ENCODE measurements at places on chromosomes 7 and 10. TPM values are rescaled to one million over a fixed set of nuclear protein-coding genes. Genes with fewer than 3 reads are reported as not detected.
A peak's percentile ranks its signal among the peaks of the same experiment; 100 is the strongest.

DNA sequence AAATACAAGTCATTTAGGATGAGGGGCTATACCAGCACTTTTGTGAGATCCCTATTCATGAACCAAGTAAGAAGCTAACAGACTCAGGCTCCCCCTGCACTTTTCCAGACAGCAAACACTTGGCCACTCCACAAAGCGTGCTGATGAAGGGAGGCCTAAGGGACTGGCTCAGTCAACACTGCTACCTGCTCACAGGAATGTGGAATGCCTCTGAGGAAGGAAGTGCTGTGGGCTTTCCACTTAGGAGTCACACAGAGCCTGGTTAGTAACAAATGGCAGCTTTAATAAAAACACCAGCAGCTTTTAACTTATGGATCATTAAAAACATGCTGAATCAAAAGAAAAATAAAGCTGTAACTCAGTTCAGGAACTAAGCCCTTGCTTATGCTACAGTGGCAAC lies 15.0 kb downstream of the UROS start:
- no peak for DNase-seq

GRCh38 chr7:51263631-51264484 lies 52.8 kb downstream of the COBL start:
- DNase-seq = no peak

DNA sequence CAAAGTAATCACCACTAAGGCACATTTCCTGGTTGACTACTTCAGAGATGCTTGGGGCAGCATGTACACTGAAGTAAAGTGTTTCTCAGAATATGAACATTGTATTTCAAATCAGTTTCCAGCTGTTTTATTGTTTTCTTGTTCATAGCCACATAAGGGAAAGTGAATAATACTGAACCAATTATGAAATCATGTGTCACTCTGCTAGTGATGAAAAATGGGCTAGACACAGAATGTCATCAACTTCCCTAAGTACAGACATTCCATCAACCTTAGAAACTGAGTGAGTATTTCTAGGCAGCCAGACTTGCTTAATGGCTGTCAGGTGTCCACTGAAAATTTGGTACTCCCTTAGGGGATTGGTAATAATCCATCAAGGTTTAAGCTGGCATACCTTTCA lies 603.5 kb downstream of the ARL4A start:
- no peak for DNase-seq

DNA sequence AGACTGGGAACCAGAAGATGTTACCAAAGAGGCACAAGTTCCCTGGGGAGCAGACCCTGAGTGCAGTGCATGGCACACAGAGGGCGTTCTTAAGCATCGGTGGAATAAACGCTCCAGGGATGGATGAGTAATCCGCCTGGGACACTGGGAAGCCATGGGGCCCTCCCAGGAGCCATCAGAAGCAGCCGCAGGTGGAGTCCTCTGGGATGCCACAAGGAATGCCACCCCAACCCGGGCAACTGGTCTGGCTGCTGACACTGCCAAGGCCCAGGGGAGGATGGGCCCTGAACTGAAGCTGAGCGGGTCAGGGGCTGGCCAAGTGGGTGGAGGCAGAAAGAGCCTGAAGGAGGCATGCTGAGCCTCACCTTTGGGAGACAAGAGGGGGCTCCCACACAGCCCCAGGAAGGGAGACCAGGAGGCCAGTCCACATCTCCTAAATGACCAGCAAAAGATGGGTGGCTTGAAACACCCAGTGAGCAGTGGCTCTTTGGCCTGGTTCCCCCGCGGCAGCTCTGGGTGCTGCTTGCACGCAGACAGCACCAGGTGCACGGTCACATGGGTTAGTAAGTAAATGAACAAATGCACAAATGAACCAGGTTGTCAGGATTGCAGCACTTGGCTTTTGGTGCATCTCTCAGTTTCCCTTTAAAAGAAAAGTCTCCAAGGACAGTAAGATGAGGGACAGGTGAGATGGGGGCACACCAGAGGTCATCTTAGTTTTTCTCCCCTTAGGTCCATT lies 141.3 kb upstream of the ZMIZ1 start:
- DNase-seq = no peak

- no peak for DNase-seq
These were observed 297.7 kb downstream of the CCDC3 start for GRCh38 chr10:12703813-12704212.

DNA sequence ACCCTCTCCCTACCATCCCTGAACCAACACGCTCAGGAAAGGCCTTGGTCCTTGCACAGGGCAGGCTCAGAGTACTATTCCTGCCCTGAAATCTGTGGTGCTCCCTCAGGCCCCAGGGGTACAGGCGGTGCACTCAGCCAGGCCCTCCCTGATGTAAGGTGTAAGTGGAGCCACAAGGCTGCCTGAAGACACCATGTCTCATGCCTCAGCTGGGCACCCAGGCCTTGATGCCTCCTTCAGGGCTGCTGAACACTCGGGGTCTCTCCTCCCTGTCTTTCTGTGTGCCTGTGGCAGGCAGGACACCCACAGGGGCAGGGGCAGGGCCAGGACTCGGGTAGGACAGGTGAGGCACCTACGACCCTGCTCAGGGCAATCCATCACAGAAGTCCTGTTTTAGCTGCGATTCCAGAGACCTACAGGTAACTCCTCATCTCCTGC lies 22.9 kb upstream of the ANTXRL start:
- no peak for DNase-seq

- DNase-seq = no peak
These were observed 586.3 kb upstream of the ANKRD30A start for GRCh38 chr10:36538953-36539586.

DNA sequence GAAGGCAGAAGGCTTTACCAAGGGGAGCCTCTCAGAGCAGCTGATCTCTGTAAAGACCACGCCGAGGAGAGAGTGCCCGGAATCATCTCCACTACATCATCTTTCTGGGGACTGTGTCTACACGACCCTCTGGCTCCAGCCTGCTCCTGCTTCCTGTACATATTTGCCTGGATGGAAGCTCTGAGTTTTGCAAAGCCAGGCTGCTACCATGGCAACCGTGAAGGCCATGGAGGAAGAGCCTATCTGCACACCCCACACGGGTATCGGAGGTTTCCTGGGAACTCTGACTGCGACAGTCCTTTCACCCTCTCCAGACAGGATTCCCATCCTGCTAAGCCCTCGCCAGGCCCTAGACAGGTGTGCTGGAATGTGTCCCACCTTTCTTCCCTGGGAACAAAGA lies 83.4 kb upstream of the TNRC18 start:
- DNase-seq = no peak

DNA sequence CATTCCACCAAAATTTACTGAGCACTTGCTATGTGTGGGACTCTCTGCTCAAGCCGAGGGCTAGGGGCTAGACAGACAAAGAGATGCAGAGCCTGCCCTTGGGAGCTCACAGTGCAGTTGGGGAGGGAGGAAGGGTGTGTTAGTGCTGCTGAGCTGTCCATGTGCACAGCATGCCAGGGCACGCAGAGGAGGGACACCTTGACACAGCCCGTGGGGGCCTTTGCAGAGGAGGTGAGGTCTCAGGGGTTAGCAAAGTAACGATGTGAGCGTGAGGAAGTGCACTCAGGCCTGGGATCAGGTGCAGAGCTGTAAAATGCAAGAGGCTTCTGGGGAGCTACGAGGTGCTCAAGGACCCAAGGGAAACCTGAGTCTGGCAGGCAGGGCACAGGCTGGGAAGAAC lies 16.3 kb downstream of the PRKCQ start:
- no peak for DNase-seq

DNA sequence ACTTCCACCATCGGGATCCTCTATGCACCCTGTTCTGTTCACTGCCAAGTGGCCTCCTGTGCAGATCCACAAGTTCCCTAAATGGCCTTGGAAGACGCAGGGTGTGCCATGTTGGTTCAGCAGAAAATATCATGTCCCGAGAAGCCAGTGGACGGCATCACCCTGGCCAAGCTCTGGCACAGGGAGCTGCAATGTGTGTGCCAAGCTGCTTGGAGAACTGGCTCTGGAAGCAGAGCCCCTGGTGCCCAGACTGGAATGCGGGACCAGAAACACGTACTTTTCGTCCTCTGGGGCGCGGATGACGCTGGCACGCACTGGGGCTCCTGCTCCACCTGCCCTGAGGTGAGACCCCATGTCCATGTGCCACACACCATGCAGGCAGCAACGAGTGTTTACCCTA lies 124.7 kb upstream of the CARD11 start:
- DNase-seq = no peak

DNA sequence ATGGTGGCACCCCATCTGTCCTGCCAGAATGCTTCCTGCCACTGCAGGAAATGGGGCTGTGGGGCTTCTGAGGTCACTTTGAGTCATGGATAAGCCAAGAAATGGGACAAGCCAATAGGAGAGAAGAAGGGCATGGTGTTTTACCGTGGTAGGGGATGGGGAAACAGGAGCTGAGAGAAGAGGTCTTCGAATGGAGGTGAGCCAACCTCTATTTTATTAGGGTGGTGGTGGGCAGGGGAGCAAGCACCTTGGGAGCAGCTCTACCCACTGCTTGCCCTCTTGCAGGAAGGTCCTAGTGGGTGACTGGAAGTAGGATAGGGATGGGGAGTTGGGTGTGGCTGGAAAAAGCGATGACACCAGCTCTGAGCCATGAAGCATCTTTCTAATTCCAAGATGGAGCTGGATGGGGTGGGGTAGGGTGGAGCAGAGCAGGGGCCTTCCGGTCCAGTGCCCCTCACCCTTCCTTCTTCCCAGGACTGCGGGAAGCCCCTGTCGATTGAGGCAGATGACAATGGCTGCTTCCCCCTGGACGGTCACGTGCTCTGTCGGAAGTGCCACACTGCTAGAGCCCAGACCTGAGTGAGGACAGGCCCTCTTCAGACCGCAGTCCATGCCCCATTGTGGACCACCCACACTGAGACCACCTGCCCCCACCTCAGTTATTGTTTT lies 9.1 kb downstream of the ZYX start:
- DNase-seq = no peak

GRCh38 chr7:134932707-134933370 lies 53.5 kb upstream of the AGBL3 start:
- DNase-seq = peak; percentile 82

- no peak for DNase-seq
These were observed 506.4 kb upstream of the C7orf33 start for GRCh38 chr7:148084138-148084537.

- DNase-seq = no peak
These were observed 33.1 kb downstream of the SMC3 start for GRCh38 chr10:110600487-110601101.

DNA sequence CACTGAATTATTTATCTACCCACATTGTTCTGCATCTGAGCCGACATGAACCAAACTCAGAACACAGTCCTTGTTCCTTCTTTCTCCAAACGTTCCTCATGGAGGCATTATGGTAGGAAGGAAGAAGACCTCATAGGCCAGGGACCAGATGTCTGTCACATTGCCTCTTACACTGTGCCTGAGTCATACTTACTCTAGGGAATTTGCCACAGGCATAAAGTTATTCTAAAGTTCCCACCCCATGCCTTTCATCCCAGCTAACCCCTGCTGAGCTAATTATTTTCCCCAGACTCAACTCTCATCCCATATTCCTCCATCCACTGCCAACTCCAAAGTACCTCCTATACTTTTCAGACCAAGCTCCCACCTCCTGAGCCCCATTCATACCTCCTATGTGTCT lies 21.2 kb downstream of the MAT1A start:
- DNase-seq = no peak

DNA sequence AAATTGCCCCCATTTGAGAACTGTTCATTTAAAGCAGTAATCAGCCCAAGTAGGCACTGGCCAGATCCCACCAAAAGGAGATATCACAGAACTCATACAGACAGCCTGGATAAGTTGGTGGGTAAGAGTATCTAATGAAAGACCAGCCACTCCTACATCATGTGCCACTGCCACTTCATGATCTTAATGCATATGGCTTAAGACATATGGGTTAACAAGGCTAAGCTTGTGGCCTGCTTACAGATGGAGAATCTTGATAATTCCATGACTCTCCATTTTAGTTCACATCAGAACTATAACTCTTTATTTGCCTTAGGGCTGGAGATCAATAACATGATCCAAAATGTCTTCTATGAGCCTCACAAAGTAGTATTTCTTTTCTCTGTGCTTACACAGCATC lies 6.8 kb upstream of the IFIT1B start:
- DNase-seq = no peak

DNA sequence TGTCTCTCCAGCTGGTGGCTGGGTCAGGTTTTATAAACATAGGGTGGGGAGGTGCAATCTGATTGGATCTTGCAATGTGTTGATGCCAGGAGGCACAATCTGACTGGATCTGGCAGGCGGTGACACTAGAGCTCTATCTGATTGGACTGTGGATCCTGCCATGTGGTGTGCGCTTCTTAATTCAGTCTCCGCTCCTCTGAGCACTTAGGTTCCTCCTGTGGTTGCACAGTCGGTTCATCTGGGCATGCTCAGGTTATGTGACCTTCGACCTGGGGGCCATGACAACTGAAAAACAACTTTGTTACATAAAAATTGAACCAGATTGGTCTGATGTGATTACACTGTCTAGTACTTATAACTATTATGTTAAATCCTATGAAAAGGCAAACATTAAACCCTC lies 127.1 kb upstream of the SVIL start:
- DNase-seq = no peak

- DNase-seq = no peak
These were observed 199.5 kb downstream of the SKAP2 start for GRCh38 chr7:26664735-26665416.

DNA sequence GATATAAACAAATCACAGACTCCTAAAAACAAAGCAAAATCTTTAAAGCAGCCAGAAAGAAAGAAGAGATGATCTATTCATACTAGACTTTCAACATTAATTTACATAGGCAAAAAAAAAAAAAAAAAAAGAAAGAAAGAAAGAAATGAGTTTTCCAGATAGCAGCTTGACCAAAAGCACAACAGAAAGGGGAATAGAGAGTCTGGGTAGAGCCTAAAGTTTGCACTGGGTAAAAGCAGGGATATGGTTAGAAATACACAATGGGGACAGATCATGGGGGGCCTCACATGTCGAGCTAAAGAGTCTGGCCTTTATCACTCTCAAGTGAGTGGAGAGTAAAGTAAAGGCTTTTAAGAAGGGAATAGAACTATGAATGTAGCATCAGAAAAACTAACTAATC lies 169.8 kb downstream of the SGMS1 start:
- DNase-seq = no peak

GRCh38 chr7:158315881-158316280 lies 271.7 kb downstream of the PTPRN2 start:
- DNase-seq = no peak

Gene TWIST1
- 1.8 TPM for total RNA-seq

Gene GIMAP1
- total RNA-seq = 5.0 TPM
